ENCODE measurements at places on chromosomes 1 and 21.

GRCh38 chr1:93350322-93350721 is 4.6 kb downstream of the DR1 start:
- no peak for DNase-seq

DNA sequence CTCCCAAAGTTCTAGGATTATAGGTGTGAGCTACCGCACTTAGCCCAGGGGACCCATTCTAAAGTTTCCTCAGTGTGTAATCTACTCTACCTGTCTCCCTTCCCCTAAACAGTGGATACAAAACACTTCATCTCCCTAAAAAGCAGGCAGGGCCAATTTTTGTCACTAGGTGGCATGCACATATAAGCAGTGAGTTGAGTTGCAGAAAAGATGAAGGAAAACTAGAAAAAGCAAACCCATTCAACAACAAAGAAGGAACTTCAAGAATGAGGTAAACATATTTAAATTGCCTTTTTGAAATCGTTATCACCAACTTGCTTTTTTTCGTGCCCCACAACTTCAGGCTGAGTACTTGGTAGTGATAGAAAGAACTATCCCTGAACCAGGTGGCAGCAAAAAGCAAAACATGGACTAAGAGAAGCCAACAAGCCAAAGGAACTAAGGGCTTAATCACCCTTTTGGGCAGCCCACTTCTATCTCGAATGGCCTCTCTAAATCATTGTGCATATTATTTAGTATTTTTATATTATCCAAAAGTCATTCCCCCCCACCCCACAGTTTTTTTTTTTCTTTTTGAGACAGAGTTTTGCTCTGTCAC is 19.7 kb upstream of the ALDH9A1 start:
- DNase-seq = peak; percentile 46

DNA sequence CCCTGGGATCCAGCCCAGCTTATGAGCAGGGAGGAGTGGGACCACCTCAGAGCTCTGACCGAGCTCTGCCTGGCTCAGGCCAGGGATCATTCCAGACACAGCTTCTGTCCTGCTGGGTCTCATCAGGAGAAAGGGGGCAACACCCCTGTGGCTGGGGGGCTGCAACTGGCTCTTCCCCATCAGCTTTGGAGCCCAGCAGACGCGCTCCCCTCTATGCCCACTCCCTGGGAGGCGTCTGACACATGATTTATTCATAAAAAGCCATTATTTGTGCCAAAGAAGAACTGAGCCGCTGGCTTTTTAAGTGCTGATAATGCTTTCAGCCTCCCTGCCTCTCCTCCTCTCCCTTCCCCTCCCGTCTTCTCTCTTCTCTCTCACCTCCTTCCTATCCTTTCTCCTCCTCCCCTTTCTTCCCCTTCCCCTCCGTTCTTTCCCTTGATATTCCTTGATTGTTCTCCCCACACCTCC is 25.0 kb downstream of the FOXO6 start:
- no peak for DNase-seq

DNA sequence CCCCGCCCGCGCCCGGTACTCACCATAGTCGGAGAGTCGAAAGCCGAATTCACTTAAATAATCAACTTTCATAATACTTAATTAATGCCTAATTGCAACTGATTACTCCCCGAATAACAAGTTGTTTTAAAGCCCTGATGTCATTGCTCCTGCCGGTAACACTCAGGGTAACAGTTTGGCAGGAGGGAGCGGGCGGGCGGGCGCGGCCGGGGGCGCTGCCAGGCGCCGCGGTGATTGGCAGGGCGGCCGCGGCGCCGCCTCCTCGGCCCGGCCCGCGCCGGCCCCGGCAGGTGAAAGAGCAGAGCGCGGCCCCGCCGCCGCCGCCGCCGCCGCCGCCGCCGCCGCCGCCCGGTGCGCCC is 102.2 kb downstream of the CASZ1 start:
- peak; percentile 79 for DNase-seq

- peak; percentile 34 for DNase-seq
These were observed 16.9 kb upstream of the PWP2 start for GRCh38 chr21:44090325-44090724.

GRCh38 chr1:75127916-75128717 is 6.1 kb upstream of the LHX8 start:
- DNase-seq = no peak

DNA sequence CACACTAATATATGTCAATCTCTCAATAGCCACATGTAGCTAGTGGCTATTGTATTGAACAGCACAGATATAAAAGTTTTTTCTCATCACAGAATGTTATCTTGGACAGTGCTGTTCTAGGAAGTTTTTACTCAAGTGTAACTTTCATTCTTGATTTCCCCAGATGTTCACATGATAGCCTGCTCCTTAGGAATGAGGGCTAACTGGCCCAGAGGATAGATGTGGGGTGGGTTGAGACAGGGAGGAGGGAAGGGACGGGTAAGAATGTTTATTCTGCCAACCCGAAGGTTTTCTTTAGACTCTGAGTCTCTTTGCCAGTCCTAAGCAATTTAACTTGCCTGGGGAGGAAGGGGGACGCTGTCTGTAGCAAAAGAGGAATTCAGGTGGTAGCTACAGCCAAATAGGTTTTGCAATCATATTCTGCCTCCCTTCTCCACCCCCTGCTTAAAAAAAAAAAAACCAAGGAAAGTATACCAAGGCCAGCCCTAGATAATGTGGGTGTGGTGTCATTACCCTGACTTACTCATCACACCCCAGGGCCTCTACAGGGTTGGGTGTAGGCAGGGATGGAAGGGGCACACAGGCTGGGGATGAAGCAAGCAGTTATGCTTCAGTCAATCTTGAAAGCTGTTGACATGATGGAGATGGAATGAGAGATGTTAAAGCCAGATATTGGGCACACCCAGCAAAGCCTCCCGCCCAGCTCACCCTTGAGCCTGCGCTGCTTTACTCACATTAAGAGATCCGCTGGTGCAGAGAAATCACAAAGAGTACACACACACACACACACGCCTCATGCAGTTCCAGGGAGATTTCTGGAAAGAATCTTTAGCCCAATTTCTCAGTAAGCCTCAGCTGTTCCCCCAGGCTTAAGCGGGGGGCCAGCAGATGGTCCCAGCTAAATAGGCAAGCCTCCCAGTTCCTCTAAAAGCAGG is 59.9 kb downstream of the PLXNA2 start:
- no peak for DNase-seq

DNA sequence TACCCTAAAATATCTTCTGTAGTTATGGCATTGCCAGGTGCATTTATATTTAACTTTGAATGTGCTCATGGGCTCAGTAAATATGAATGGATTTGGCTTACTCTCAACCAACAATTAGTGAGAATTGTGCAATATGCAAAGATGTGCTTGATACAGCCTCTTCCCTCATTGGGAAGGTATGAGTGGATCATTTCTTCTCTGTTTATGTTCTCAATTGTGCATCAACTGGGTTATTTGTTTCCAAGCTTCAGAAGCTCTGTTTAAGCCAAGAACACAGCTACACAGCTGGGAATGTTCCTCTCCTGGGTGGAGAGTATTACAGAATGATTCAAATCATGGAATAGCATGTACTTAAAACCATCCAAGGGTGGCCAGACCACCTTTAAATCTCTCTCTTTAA is 17.6 kb upstream of the MAP1LC3C start:
- DNase-seq = no peak

GRCh38 chr1:14593302-14593701 is 5.2 kb upstream of the KAZN start:
- DNase-seq = no peak

GRCh38 chr21:15645830-15646229 is 84.0 kb upstream of the USP25 start:
- DNase-seq = no peak

DNA sequence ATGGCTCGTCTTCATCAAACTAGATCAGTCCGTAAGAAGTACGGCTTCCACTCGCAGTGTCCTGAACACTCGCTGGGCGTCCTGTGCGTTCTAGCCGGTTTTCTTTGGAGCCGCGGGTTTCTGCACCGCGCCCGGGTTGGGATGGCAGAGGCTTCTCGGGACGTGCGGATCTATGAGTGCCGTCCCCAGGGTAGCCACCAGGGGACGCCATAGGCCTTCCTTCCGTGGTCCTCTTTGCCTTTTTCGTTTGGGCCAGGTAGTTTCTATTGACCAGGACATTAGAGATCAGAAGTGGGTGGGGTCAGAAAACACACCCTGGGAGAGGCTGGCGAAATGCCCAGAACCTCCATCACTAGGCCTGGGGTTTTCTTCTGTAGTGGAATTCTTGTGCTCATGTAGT is 273.8 kb downstream of the FAM72C start:
- no peak for DNase-seq

DNA sequence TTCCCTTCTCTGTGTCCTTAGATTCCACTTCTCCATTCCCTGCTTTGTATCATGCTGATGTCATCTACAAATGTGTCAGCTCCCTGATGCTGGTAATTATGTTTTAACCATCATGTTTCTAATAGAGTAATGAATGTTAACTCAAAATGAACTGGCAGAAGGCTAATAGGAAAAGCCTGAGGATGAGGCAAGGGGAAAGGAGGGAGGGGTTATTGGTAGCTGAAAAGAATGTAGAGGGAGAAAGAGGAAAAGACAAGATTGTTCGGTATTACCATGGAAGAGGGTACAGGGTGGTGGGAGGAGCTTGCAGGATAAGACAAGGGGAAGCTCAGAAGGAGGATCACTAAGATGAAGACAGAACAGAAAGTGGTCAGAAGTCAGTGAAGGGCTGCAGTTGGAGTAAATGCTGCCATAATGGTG is 150.9 kb downstream of the ZC3H11B start:
- no peak for DNase-seq

- DNase-seq = no peak
These were observed 42.0 kb upstream of the PALMD start for GRCh38 chr1:99603699-99604560.

- DNase-seq = no peak
These were observed 15.3 kb downstream of the NOC2L start for GRCh38 chr1:943545-944340.

DNA sequence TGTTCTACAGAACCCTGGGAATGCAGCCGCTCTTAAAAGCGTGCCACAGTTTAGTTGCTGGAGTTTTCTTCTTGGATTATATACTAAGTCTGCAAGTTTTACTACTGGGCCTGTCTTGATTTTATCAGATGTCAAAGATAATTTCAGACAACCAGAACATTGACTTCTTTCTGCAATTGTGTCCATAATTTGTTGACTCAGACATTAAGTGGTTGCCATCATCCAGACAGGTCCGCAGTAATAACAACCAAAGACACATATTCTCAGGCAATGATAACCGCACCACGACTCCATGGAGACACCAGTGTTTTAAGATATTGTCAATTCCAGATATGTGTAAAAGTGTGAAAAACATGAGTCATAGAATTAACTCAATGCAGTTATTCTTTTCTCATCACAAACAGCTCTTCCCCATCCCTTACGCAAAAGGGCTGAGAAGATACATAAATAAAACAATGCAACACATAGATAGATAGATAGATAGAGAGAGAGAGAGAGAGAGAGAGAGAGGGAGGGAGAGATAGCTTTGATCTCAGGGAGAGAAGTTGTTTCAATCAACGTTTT is 90.4 kb upstream of the FMN2 start:
- no peak for DNase-seq

- no peak for DNase-seq
These were observed 59.6 kb downstream of the XPR1 start for GRCh38 chr1:180691322-180691913.

DNA sequence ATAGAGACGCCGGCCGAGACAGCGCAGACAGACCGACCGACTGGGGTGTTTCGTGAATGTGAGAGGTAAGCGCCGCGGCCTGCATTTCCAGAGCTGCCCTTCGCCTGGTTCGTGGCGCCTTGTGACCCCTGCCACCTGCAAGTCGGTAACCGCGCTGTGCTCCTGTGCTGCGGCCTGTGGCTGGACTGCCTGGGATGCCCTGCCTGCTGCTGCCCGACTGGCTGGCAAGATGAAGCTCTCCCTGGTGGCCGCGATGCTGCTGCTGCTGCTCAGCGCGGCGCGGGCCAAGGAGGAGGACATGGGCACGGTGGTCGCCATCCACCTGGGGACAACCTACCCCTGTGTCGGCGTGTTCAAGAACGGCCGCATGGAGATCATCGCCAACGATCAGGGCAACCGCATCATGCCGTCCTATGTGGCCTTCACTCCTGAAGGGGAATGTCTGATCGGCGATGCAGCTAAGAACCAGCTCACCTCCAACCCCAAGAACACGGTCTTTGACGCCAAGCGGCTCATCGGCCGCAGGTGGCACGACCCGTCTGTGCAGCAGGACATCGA is 150.8 kb downstream of the RRAGC start:
- DNase-seq = no peak

DNA sequence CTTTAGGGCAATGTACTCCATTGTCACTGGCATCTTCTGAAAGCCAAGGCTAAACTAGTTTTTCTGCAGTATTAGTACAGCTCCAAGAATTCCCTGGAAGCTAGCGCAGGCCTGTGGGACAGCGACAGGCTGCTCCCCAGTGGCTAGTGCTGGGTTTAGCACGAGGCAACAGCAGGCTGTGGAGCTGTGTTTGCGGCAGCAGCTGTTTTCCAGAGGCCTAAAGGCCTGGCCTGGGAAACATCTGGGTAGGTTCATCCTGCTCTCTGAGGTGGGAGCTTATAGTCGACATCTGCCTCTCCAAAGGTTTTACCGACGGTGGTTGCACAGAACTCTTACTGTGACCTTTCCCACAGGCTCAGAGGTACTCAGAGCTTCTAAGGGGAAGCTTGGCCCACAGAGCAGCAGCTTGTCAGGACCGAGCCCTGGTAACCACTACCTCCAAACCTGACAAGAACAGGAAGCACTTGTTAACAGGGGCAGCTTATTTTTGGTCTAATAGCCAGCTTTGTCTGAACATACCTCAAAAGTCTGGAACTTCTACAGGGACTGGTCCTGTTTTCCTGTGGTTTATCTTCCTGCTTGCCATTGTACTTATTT is 17.2 kb downstream of the CC2D1B start:
- DNase-seq = no peak

- DNase-seq = no peak
These were observed 75.9 kb downstream of the HUNK start for GRCh38 chr21:31948676-31949075.

DNA sequence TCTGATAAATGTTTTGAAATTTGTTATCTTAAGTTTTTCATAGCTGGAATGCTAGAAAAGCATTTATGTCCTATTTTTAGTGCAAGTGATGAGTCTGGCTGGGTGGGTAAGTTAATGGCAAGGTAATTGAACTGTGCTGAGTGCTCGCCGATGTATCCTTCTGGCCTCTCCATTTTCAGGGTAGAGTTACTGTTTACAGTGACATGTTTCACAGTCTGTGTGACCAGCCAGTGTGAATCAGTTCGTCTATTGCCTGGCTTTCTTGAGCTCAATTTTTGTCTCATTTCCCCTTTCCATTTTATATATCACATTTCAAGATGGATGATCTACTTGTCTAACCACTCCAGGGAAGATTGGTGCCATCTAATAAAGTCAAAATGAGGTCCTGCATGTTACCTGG is 44.1 kb downstream of the ITSN1 start:
- DNase-seq = no peak
